ENCODE measurements at places on chromosomes 3 and 15. TPM values are rescaled to one million over a fixed set of nuclear protein-coding genes. Genes with fewer than 3 reads are reported as not detected.

DNA sequence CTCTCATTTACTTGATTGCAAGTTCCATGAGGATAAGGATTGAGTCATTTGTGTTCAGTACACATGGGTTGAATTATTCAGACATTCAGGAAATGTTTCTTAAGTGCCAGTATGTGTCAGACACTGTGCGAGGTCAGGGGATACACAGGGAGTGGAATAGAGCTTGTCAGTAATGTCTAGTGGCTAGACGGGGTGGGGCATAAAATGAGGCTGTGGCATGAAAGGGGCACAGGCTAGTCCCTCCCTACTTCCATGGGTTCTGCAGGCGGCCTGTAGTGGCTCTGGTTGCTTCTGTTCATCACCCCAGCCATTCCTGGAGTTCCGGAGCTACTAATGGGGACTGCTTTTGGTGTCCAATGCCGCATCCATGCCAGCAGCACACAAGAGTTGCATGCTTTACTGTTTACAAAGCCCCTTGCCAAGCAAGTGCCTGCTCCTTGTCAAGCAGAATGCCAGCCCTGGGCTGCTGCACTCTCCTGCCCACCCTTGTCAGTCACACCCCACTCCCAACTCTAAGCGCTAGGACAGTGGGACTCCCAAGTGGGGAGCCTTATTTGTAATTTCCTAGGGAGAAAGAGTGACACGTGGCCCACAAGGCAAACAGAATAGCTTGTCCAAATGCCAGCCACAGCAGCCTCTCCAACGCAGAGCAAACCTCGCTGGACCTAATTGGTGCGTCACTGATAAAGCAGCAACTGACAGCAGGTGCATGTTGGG, 70.8 kb downstream of the RAB11A start:
- H3K27ac ChIP-seq: no peak overlapping the region
- no peaks in the 10 kb centered on the region for H3K36me3 ChIP-seq
- H3K4me1 ChIP-seq: no peaks in the 10 kb centered on the region

DNA sequence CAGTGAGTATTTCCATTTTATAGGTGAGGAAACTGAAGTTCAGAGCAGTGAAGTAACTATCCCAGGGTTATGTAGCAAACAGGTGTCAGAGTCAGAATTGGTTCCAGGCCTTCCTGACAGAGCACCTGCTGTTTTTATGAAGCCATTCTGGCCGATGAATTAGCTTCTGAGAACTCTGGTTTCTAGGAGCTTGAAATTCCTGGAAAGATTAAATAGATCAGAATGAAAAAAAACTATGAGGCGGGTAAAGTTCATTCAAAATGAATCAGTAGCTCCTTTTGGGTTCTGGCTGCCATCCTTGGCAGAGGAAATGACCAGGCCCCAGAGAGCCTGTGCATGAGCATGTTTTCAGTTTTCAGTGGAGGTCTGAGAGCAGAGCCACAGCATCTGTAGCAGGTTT, 59.3 kb upstream of the CFAP161 start:
- DNase-seq: no peak
- H3K36me3 ChIP-seq: no peaks in the 10 kb centered on the region
- no peak overlapping the region for H3K27ac ChIP-seq
- H3K4me3 ChIP-seq: no peak overlapping the region

- no peaks in the 10 kb centered on the region for H3K27me3 ChIP-seq
- no peaks in the 10 kb centered on the region for H3K4me1 ChIP-seq
Measured at GRCh38 chr3:154954757-154955156, 125.4 kb upstream of the MME start.

DNA sequence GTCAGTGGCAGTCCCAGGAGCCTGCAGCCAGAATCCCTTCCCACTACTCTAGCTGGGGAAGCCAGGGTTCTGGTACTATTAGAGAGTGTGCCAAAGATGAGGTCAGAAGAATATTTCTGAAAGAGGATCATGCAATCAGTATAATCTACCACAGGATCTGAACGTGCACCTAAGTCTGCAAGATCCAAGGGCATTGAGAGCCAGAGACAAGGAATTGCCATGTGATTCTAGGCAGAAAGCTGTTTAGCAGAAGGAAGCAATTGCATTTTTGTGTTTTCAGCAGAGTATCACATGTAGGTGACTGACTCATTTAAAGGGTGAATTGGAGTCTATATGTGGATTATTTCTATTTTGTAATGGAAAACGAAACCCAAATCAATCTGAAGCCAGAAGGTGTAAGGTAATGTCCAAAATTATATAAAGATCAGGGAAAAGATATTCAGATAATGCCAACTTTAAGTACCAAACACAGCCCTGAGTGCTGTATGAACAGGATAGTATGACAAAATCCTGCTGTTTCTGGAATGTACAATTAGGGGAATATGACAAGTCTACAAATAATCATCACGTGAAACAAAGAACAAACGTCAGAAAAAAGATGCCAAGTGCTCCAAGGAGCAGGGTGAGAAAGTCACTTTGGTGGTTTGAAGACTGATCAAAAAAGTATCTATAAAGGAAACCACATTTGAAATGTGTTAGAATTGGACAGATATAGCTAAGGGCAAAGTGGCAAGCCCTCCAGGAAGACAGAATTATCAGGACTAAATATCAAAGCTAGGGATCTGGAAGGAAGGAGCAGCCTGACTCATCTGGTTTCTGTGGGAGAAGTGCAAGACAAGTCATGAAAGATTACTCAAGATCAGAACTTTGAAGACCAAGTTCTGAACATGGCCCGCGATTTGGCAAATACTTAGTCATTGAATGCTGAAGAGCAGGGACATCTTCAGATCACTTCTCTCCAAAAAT, 1036.6 kb downstream of the NTRK3 start:
- no peak overlapping the region for H3K4me3 ChIP-seq
- no peaks in the 10 kb centered on the region for H3K4me1 ChIP-seq
- no peaks in the 10 kb centered on the region for H3K27me3 ChIP-seq

- no peak overlapping the region for H3K4me3 ChIP-seq
- H3K27me3 ChIP-seq: no peaks in the 10 kb centered on the region
- H3K4me1 ChIP-seq: no peaks in the 10 kb centered on the region
- H3K36me3 ChIP-seq: no peaks in the 10 kb centered on the region
Measured at GRCh38 chr3:55617385-55617784, 130.3 kb upstream of the WNT5A start.

DNA sequence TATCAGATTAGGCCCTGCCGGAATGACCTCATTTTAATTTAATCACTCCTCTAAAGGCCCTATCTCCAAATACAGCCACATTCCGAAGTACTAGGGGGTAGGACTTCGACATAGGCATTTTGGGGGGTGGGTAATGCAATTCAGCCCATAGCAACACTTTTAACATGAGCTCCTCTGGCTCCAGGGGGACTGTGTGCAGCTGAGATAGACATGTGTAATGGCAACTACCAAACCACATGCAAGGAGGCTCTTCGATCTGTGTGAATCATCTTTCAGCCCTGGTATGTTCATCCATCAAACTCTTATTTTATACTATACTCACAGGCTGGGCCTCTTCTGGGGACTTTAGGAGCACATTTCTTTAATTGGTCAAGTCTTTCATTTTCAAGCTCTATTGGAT, 57.4 kb upstream of the PPARG start:
- DNase-seq: no peak
- no peak overlapping the region for H3K27ac ChIP-seq
- no peaks in the 10 kb centered on the region for H3K4me1 ChIP-seq
- H3K36me3 ChIP-seq: no peaks in the 10 kb centered on the region
- H3K27me3 ChIP-seq: peaks cover 9% of the 10 kb centered on the region
- H3K4me3 ChIP-seq: no peak overlapping the region

- H3K27me3 ChIP-seq: no peaks in the 10 kb centered on the region
- H3K36me3 ChIP-seq: no peaks in the 10 kb centered on the region
- no peak overlapping the region for H3K4me3 ChIP-seq
Measured at GRCh38 chr3:107976202-107976800, 114.5 kb downstream of the CD47 start.

The ONECUT1 gene
- not detected for total RNA-seq

The ENTPD3 gene
- not detected for total RNA-seq

The RFX7 gene
- 30.4 TPM for total RNA-seq

The CCDC54 gene
- total RNA-seq: not detected
